ENCODE measurements at places on chromosomes 2 and 18. TPM values are rescaled to one million over a fixed set of nuclear protein-coding genes. Genes with fewer than 3 reads are reported as not detected.

- no peak for DNase-seq
Observed at GRCh38 chr2:9307535-9307934, 100.9 kb downstream of the ASAP2 start.

TCF23 gene
- total RNA-seq = not detected

DNA sequence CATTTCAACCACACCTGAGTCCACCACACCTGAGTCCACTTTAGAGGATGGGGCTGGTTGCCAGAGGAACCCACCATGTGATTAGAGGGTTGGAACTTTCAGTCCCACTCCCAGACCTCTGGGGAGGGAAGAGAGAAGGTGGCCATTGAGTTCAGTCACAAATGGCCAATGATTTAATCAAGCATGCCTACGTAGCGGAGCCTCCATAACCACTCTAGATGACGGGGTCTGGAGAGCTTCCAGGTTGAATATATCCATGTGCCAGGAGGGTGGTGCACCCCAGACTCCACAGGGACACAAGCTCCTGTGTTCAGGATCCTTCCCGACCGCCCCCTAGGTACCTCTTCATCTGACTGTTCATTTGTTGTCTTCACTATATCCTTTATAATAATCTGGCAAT lies 53.3 kb downstream of the CYBRD1 start:
- no peak for DNase-seq

LRATD1 gene
- 0.04 TPM for total RNA-seq

KCNJ13 gene
- not detected for total RNA-seq

GRCh38 chr2:84906108-84906899 lies 848 bp downstream of the TMSB10 start:
- DNase-seq = no peak

GRCh38 chr2:130390460-130391057 lies 34.7 kb downstream of the PTPN18 start:
- no peak for DNase-seq

- DNase-seq = no peak
Observed at GRCh38 chr2:117700471-117700870, 114.0 kb upstream of the DDX18 start.

DNA sequence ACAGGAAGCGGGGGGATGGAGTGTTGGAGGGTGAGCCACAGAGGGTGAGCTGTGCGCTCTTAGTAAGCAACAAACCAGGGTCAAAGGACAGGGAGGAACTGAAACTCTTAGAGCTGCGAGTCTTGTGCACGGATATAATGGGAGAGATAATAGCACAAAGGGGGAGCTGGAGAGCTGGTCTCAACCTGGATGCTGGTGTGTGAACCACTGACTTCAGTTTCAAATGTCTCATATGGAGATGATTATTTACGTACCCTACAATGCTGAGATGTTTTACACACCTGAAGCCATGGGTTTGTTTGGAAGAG lies 35.9 kb downstream of the PTGR3 start:
- no peak for DNase-seq

ASPRV1 gene
- 0.11 TPM for total RNA-seq

DSG4 gene
- total RNA-seq = not detected

DLX2 gene
- total RNA-seq = not detected

GRCh38 chr2:67286981-67287759 lies 110.0 kb upstream of the ETAA1 start:
- no peak for DNase-seq

All from pulmonary artery endothelial cell (primary cell).